ENCODE measurements at places on chromosomes 12 and 14.

DNA sequence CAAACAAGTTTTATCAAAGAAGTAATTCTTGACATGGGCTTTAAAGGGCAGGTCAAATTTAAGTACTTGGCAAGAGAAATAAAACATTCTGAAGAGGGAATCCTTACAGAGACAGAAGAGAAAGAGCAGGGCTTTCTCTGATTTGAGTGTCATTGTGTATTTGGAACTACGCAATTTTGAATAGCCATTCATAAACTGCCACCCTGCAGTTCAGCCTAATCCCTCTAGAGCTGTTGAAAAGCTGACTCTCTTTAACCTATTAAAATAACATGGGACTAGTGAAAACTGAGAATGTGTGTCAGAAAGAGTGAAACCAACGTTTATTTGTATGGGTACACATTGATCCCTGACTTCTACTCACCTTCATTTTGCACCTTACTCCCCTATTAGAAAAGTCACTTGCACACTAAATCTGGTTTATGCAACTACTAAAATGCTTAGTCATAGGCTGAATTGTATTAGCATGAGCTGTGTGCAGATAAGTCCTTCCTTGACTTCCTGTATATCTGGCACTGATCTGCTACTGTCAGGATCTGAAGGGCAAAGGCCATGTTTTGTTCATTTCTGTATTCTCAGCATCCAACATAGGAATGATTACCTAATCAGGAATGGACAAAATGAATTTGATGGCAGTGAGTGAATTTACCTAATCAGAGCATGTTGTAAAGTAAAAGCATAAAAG, 458.9 kb downstream of the NOVA1 start:
- peak; percentile 10 for DNase-seq

GRCh38 chr14:43407706-43408105, 1099.4 kb downstream of the FSCB start:
- DNase-seq = no peak

DNA sequence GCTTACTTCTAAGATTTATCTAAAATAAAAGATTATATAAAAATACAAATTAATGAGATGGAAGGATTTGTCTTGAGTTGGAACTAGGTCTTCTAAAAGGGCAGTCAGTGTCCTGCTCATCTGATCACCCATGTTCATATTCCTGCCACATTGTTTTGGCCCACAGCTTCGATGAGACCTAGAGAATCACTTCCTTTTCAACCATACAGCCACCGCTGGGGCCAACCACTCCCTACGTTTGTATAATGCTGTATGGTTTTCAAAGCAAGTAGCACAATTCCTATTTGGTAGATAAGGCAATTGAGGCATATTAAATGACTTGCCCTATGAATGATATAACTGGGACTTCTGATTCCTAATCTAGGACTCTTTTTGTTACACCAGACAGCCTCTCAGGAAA, 249.4 kb downstream of the ZFP36L1 start:
- DNase-seq = no peak

DNA sequence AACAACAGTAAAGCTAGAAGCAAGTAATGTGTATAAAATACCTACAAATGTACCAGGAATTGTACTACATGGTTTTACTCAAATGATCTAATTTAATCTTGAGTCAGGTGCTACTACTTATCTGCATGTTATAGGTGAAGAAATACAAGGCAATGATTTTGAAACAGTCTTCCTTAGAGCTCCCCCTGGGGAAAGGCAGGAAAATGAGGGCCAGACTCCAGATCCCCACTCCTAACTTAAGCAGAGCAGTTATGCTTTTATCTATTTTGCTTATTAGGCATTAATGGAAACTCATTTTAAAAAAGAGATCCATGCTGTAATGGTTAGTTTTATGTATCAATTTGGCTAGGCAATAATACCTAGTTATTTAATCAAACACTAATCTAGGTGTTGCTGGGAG, 109.3 kb upstream of the CPSF6 start:
- peak; percentile 2 for DNase-seq

- no peak for DNase-seq
Measured at GRCh38 chr12:32650508-32650907, 28.6 kb upstream of the DNM1L start.

DNA sequence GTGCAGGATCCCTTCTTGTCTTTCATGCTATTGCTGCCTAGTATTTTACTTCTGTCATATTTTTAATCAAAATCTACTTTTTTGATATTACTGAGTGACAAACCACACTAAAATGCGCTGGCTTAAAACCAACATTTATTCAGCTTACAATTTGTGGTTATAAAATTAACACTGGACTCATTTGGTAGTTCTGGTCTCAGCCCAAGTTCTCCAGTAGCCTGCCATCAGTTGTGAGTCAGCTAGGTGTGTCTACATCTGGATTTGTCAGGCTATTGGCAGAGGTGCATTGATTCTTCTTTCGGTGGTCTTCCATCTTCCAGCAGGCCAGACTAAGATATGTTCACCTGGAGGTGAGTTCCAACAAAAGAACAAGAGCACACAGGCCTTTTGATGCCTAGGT, 765.1 kb upstream of the FBXO33 start:
- no peak for DNase-seq

- DNase-seq = peak; percentile 87
Measured at GRCh38 chr14:100321473-100322137, 1.5 kb upstream of the SLC25A47 start.

DNA sequence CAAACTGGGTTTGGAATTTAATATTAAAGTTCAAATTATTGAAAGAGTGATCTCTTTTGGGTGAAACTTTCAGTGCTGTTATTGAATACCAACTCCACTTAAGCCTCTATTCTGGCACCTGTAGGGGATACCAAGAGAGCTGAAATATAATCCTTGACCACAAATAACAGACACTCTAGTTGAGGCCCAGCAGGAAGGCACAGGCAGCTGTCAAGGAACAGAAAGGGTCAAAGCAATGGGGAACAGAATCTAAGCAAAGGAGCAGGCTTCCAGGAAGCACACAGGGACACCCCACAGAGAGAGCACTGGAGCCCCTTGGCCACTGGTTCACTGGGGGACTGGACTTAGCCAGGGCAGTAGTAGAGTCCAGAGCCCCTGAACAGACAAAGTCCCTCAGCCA, 120.9 kb upstream of the SFSWAP start:
- DNase-seq = peak; percentile 15

DNA sequence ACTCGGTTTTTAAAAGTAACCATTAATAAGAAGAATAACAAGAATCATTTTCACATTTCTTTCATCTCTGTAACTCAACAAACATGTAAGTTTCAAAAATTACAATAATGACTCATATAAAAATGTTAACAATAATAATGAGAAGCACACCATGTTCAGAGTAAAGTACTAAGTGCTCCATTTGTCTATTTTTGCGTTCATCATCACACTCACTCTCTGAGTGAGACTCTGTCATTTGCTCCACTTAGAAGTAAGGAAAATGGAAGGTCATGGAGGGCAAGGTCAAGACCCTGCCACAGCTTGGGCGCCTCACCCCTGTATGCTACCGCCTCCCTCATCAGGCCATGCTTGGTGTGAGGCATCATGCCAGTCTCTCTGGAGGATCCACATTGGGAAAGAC, 129.9 kb downstream of the TMEM30B start:
- no peak for DNase-seq

DNA sequence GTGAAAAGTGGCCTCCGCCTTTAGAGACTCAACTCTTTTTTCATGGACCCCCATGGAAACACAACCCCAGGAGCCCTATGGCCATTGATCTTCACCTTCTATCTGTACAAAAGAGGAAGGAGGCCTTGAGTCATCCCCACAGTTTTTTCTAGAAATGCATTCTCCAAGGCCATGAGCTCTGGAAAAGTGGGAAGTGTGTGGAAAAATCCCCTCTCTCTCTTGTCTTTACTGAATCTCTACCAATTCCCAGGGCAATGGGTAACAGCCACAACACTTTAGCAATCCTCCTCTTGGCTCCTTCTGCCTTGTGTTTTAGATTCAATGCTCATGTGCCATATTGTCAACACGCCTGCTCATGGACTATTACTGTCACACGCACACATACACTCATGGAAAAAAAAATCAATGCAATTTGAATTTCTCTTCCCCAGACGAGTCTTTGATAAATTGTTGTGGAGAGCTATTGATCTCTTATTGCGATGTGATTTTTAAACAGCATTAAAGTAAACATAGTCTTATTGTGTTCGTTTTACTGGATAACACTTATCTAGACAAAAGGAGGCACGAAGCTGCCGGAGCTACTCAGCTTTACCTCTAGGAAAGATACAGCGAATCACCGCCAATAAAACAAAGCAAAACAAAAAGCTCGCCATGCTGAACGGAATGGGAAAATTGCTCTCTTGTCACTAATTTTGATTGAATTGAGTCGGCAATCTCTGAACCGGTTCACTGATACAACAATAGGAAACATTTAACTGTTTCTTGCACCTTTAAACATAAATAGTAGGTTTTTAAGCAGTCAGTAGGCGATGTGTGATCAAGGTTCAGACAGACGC, 260.3 kb downstream of the VRK1 start:
- no peak for DNase-seq

GRCh38 chr14:70416338-70416724, 559 bp downstream of the SYNJ2BP start:
- peak; percentile 27 for DNase-seq

DNA sequence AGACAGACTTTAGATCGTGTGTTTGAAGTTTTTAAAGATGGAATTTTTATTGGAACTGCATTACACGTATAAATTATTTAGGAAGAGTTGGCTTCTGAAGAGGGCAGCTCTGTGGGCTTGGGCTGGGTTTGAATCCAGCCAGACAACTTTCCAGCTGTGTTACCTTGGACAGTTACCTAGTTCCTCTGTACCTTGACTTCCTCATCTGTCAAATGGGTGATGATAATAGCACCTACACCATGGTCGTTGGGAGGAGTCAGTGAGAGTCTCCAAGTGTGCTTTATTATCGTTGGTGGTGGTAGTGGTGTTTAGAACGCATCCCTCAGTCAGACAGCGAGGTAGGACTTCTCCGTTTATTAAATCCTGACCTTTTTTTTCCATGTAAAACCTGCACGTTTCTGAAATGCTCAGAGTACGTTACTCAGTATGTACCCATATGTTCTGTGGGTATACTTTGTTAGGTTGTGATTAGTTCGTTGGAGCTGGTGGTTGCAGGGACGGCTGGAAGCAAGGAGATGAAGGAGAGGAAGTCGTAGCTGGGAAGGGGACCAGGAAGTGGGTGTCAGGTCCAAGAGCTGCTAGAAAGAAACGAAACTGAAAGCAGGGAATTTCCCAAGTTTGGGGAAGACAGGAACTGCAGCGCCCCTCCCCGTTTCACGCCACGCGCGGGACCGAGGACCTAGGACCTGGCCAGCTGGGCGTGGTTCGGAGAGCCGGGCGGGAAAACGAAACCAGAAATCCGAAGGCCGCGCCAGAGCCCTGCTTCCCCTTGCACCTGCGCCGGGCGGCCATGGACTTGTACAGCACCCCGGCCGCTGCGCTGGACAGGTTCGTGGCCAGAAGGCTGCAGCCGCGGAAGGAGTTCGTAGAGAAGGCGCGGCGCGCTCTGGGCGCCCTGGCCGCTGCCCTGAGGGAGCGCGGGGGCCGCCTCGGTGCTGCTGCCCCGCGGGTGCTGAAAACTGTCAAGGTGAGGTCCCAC, at the start of gene OAS3:
OAS3 (plus strand) TSS at position 734 of the 979 bp plus-strand sequence; CDS start at position 791, 57 bp downstream.
- DNase-seq = peak; percentile 30

Data from NCI-H524 (cell line).